Tibial nerve (tissue), 4 donors: ENCODE measurements at places on chromosomes 7 and 10. TPM values are rescaled to one million over a fixed set of nuclear protein-coding genes. Genes with fewer than 3 reads are reported as not detected.

The FOXK1 gene
- 47.3 TPM for total RNA-seq

GRCh38 chr7:128882134-128882533 lies 19.5 kb downstream of the ATP6V1F start:
- DNase-seq, result no peak

- DNase-seq, result no peak
Measured at GRCh38 chr7:151308791-151309190, 32.8 kb upstream of the NUB1 start.

GRCh38 chr7:39605087-39605486 lies 18.3 kb upstream of the RALA start:
- DNase-seq, result no peak

- no peak for DNase-seq
Measured at GRCh38 chr7:90958647-90959046, 305.6 kb upstream of the FZD1 start.

GRCh38 chr7:143398616-143399015 lies 10.0 kb downstream of the EPHA1 start:
- no peak for DNase-seq
